ENCODE measurements at places on chromosomes 4 and X. TPM values are rescaled to one million over a fixed set of nuclear protein-coding genes. Genes with fewer than 3 reads are reported as not detected.

GRCh38 chrX:43735957-43736356, 79.9 kb downstream of the MAOA start:
- ATAC-seq = no peak

GRCh38 chr4:12911750-12912358, 572.3 kb downstream of the RAB28 start:
- ATAC-seq = no peak

DNA sequence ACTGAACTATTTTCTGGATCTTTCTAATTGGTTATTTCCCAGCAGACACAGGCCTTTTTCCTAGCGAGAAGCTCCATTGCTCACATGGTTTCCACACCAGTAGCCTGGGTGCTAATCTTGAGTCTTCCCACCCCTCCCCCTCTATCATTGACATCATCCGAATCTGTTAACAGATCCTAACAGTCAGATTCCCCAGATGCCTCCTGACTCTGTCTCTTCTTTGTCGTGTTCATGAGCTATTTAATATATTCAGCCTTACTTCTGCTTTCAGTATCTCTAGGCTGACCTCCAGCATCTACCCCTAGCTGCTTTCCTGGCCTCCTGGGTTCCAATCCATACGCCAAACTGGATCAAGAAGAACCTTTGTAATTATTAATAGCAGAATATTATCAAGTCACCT, 85.0 kb downstream of the CLNK start:
- no peak for ATAC-seq

- no peak for ATAC-seq
These were observed 80.9 kb upstream of the TLR3 start for GRCh38 chr4:185987961-185988627.

DNA sequence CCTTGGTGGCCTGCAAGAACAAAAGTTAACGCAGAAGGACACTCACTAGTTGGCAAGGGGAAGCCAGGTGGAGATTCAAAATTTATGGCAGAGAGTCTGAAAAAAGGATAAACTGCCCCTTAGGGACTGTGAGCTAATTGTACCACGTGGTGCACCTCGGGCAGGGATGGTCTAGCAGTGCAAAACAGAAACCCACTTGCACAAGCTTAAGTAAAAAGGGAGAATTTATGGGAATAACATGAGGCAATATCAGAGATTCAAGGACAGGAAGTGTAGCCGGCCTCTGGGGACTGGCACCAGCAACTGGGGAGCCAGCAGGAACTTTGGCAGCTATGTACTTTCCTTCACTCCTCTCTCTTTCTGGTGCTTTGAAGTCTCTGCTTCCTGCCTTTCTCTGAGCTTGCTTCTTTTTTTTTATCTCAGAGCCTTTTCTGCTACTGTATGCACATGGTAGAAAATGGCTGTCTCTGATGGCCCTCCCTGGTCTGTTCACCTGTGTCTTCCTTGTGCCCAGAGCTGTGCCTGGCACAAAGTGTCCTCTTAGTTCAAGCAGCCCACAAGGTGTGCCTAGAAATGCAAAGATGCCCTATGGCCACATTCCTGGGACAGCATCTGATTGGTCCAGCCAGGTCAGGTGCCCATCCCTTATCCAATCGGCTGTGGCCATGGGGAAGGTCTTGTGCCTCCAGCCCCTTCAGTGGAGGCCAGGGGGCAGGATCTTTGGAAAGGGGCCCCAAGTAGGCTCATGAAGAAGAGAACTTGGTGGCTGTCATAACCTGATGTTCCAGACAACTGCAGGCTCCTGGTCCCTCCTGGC, 114.8 kb upstream of the ATP6AP2 start:
- ATAC-seq = peak; percentile 8

DNA sequence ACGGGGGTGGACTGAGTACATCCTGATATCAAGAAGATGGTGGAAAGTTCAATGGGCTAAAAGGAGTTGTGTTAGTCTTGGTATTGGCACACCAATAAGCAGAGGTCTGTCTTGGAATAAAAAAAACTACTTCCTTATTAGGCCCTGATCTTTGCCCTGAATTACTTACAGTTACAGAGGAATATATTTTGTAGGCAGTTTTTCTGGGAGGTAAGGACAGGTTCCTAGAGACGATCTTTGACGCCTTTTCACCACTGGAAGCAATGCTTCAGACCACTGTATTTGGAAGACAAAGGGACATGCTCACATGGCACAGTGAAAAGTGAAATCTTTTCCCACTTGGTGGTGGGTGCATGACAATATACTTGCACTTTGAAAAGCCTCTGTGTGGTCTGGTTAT, 618 bp upstream of the XK start:
- peak; percentile 23 for ATAC-seq

GRCh38 chr4:138639018-138639741, 376.4 kb upstream of the NOCT start:
- ATAC-seq = no peak

- ATAC-seq = no peak
These were observed 8.4 kb upstream of the TMEM144 start for GRCh38 chr4:158201876-158202275.

DNA sequence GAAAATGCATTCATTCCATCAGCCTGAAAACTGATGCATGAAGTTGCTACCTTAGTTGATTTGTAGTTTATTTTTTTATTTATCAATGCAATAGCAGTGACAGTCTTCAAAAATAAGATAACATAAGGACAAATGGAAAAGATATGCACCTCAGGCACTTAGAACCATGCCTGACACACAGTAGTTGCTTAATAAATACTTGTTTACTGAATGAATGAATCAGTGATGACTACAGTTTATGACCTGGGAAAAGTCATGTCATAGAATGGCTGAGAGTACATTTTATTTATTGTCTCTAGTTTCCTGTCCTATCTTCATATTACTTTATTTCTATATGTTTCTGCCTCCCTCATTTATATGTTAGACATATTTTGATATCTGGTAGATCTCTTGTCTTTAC, 171.8 kb downstream of the TLL1 start:
- ATAC-seq = no peak

DNA sequence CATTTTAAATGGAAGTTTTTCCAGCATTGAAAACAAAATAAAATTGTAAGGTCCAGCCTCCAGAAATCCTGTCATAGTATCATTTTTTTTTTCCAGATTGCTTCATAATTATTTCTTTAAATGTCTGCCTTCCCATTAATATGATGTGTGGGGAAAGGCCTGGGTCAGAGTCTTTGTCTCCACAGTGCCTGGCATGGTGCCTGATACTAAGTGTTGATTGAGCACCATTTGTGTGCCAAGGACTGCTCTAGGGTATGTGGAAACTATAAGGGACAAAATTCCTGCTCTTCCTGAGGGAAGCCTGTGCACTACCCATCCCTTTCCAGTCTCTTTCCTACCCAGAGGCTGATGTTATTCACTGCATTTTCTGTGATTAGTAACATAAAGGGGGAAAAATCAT, 53.1 kb upstream of the BEND4 start:
- no peak for ATAC-seq

DNA sequence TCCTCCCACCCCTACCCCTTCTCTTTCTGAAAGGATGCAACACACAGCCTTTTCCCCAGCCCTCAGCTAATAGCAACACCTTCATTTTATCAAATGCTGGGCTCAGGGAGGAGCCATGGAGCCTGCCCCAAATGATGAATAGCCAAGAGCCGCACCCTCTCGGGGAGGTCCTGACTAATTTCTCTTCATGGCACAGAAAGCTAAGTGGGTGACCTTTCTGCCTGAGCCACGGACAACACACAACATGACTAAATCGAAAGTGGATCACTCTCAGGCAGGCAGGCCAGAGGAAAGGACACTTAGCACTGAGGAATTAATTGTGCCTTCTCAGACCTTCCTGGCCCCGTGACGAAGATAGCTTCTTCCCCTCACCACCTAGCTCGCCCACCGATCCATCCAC, 165.1 kb upstream of the RAI2 start:
- no peak for ATAC-seq

DNA sequence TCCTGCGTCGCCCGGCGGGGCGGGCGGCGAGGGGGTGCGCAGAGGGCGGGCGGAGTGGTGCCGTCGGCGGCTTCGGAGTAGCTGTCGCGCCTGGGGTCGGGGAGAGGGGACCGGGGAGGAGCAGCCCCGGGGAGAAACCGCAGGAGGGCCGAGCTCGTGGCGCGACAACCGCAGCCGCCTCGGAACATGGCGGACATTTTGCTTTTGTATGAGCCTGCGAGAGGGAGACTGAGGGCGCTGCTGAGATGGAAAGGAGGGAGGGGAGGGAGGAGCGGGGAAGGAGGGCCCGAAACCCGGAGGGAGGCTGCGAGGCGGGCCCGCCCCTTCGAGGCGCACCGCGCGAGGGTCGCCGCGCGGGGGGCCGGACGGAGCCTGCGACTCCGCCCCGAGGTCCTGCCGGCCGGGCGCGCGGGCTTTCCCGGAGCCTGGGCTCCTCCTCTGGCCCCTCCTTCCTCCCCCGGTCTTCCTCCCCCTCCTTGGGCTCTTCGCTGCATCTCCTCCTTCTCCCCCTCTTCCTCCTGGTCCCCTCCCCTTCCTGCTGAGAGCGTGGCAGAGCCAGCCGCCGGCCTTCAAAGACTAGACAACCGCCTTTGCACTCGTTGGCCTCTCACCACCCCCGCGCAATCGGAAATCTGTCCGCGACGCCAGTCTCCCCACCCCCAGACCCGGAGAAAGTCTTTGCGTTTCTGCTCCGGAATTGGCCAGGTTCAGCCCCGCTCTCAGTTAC, 1.1 kb downstream of the INTS6L start:
- ATAC-seq = peak; percentile 92

GRCh38 chr4:138014590-138015288, 227.4 kb downstream of the SLC7A11 start:
- ATAC-seq = no peak

DNA sequence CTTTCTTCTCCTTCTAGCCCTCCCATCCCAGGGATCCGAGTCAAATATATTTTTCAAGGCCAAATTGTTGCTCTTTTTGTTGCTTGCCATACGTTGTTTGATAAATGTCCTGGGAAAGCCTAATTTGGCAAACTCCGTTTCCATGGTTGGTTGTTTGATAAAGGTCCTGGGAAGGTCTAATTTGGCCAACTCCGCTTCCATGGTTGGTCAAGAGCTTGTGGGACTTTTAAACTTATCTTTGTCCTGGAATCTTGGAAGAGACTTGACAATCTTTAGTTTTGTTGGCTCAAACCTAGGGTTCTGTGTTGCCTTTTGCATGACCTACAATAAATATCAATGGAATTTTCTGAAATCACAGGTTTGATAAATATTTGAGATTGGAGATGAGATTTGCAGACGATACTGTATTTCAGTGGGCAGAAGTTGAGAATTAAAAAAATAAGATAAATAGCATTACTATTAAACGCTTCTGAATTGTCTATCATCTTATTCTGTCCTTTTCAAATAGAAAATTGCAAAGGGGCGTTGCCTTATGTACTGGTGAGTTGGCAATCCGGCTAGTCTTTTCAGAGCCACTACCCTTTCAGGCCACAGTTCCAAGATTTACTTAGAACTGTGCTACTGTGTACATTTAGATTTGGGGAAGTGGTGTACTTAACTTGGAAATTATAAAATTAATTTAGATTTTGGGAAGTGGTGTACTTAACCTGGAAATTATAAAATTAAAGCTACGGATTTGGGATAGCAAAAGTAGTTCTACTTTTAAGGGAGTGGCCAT, 804 bp downstream of the OSTC start:
- ATAC-seq = no peak

GRCh38 chr4:114998316-114998715, 115.1 kb downstream of the NDST4 start:
- ATAC-seq = no peak

GRCh38 chrX:96564595-96564994, 120.0 kb upstream of the DIAPH2 start:
- peak; percentile 46 for ATAC-seq

- ATAC-seq = no peak
These were observed 2.4 kb downstream of the STX18 start for GRCh38 chr4:4539481-4539880.

GRCh38 chr4:2666722-2667247, 89.4 kb downstream of the TNIP2 start:
- no peak for ATAC-seq

- no peak for ATAC-seq
These were observed 1063.8 kb upstream of the INTU start for GRCh38 chr4:126568652-126569570.

DNA sequence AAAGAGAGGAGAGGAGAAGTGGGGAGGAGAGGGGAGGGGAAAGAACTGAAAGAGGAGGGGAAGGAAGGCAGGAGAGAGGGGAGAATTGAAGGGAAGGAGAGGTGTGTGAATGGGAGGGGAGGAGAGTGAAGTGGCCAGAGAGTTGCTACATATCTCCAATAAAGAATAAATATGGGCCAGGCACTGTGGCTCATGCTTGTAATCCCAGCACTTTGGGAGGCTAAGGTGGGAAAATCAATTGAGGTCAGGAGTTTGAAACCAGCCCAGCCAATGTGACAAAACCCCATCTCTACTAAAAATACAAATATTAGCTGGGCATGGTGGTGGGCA, 482.4 kb downstream of the NAF1 start:
- ATAC-seq = no peak

- ATAC-seq = no peak
These were observed 54.1 kb upstream of the GABRE start for GRCh38 chrX:152028579-152028978.

- ATAC-seq = no peak
These were observed 29.4 kb downstream of the SASH3 start for GRCh38 chrX:129808829-129809796.

DNA sequence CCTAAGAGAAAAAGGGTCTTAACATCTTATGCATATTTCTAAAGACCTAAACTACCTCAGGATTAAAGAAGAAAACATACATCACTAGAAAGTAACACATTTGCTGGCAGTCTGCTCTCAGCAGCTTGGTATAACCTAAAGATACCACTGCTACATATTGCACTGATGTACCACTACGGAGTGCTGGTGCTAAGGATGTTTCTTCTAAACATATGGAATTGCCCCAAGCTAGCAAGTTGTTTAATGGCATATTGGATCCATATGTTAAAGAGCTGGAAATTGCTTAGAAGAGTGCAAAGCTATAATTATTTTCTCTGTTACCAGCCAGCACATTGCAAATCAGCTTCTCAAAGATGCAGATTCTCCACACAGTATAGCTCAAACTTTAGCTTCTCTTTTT, 436.5 kb upstream of the GALNTL6 start:
- no peak for ATAC-seq

GRCh38 chrX:11462136-11462535, 168.9 kb downstream of the AMELX start:
- no peak for ATAC-seq

GRCh38 chrX:119402588-119402987, 3.5 kb downstream of the SLC25A43 start:
- ATAC-seq = no peak

The POF1B gene
- 0.81 TPM for total RNA-seq

The AFM gene
- total RNA-seq = not detected

The LUZP4 gene
- not detected for total RNA-seq

The HSPA4L gene
- 8.6 TPM for total RNA-seq

The PWWP3B gene
- total RNA-seq = 1.1 TPM

The XKRX gene
- total RNA-seq = 0.16 TPM

The SEPTIN6 gene
- 41.2 TPM for total RNA-seq

The GEMIN8 gene
- total RNA-seq = 16.3 TPM
